NCI-H1092 treated with DMSO at 0.1 percent for 48 hours (cell line): ENCODE measurements at places on chromosomes 2 and 18.

DNA sequence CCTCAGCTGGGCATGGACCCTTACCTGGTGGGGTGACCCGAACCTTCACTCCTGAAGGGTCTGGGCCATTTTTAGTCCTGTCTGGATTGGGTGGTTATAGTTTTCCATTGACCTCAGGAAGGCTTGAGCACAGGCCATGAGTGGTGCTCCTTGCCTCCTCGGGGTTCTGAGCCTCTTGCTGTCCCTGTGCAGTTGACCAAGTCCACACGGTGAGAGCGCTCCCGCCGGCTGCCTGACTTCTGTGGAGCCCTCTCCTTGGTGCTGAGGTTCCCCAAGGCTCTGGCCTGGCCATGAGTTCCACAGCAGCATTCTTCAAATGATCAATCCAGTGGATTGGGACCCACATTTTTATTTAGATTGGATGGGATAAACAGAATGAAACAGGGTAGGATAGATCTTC, 159.5 kb downstream of the SEPTIN10 start:
- DNase-seq: no peak

DNA sequence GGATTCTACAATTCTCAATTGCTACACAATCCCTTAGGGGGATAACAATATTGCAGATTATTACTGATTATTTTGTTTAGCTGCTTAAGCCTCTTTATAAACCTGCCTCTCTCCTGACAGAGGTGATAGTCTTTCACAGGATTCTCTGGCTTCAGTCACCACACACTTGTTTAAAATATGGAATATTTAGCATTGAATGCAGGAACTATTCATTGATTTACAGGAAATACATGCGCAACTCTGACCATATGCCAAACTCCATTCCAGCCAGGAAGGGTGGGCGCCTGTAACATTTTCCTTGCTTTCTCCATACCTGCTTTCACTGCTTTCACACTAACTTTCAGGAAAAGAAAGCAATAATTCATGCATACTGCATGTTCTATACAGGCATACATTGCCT, 44.8 kb upstream of the ARHGAP15 start:
- no peak for DNase-seq

DNA sequence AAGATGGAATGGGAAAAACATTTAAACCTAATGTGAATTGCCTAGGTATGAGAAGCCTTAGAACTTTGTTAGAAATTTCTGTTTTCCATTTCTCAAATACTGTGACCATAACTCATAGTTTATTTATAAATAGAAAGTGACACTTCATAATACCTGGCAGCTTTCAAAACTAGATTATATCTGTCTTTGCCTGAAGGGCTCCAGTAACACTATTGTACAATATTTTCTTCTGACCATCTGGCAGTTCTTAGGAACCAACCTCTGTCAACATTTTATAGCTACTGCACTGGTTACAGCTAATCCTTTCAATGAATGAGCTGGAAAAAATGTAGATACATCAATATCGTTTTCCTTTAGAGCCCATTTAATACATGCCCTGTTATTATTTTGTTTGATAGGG, 237.4 kb downstream of the CAMKMT start:
- no peak for DNase-seq

DNA sequence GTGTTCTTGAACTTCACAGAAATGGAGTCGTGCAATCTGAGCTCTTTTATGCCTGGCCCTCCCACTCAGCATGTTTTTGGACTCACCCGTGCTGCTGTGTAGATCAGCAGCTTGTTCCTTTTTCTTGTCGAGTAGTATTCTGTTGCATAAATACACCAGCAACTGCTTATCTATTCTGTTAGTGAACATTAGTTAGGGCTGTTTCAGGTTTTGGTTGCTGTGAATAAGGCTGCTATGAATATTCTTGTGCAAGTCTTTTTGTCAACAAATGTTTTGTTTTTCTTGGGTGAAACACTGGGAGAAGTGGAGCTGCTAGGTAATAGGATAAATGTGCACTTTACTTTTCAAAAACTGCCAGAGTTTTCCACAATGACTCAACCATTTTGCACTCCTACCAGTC, 15.3 kb upstream of the CIDEA start:
- no peak for DNase-seq

DNA sequence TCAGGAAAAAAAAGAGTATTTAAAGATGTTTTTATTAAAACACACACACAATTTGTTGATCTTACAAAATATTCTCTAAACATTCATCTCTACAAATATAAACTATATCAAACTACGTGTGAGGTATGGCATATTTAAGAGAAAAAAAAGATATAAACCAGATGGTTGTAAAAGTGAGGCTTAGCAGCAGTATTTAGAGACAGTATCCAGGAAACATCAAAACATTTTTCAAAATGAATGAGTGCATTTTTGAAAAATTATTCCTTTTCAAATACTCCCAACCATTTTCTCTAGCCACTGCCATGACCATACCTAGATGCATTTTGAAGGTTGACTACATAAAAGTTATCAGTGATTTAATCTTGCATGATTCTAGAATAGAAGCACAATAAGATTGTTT, 38.2 kb upstream of the RAB27B start:
- no peak for DNase-seq

GRCh38 chr2:39145906-39146421, 25.1 kb upstream of the SOS1 start:
- no peak for DNase-seq

- DNase-seq: no peak
These were observed 181.6 kb downstream of the GULP1 start for GRCh38 chr2:188473306-188473705.

DNA sequence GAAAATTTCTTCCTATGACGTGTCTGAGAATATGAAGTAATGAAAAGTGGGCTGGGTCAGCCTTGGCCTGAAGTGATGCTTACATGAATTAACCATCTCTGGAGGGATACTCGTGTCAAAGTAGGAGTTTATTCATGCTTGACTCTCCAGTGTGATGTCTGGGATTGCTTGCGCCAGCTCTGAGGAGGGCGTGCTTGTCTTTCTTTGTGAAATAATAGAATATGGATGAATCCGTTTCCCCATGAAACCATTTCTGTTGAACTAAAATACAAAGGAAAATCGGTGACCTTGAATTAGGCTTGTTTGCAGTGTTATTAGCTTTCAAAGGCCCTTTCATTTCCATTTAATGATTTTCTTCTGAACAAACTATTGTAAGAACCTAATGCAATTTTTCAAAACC, 77.9 kb downstream of the EML6 start:
- DNase-seq: no peak

DNA sequence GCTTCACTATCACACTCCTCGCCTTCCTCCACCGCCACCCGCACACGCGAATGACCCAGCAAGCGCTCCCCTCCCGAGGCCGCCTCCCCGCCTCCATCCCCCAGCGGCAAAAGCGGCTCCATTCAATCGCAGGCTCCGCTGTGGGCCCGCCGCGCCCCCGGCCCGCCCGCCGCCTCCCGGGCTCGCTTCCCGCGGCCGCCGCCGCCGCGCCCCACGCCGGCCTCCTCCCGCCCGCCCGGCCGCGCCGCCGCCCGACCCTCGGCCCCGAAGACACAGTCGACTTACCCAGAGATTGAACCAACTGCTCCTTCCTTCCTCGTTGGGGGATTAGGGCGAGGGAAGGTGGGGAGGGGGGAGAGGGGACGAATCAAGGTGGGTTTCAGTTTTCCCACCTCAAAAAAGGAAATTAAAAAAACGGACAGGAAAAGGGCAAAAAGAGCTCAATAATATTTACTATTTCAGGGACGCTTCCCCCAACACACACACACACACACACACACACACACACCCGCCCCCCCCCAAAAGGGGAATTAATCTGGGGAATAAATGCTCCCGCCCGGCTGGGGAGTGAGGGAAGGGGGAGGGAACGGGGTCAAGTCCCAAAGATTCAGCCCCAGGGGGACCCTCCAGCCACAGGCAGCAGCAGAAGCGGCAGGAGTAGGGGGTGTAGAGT, 743 bp downstream of the XPO1 start:
- peak; percentile 39 for DNase-seq

DNA sequence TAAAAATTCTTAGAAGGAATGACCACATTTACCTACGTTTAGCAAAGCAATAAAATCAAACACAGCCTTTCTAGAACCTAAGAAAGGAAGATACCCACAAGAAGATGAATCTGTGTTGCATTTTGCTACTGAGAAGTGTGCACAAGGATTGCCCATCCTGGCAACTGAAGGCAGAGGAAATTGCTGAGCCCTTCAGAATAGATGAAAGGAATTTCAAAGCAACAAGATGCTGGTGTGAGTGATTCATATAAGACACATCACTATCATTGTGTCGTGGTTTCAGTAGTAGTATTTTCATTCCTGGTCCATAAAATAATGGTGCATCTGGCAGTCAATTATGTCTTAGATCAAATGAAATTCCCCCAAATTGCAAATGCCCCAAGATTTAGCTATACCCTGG, 48.4 kb upstream of the ANKRD44 start:
- no peak for DNase-seq

DNA sequence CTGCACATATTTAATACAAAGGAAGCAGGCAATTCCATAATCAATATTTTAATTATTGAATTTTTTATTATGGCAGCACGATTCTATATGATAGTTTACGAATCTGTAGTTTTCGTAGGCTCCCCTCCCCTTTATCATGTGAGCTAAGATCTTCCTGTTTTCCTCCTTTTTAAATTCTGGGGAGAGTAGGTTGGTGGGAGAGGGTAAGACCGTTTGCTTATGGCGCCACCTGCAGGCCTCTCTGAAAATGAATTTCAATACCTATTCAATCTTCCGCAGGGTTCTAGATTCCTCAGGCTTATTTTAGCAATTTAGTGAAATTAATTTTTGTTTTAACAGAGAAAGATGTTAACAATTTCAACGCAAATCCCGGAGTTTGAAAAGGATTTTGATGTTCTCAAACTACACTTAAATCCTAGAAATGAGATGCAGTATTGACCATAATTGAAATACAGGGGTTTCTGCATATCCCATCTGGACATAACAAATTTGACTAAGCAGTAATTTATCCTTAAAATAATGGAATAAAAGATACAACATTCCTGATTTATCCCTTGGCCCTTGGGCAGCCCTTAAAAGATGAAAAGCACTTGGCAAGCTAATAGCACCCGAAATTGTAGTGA, 12.8 kb upstream of the GBX2 start:
- peak; percentile 42 for DNase-seq

DNA sequence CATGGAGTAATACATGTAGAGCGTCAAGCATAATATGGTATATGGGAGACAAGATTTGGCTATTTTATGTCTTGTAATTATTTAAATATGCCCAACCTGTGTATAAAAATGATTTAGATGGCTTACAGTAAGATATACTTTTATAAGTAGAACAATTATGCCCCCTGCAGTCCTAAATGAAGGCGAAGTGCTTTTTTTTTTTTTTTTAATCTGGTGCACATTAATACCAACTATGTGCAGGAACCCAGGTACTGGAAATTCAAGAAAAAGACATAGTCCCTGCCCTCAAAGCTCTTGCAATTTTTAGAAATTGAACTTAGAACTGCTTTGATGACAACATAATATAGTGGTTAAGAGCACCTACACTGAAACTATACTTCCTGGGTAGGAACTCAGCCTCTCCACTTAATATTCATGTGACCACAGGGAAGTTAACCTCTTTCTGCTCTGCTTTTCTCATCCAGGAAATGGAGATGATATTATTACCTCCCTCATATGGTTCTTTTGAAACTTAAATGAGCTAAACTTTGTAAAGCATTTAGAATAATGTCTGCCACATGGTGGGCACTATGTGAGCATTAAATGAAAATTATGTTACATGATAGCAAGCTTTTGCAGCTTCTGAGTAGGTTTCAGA, 38.1 kb downstream of the AFTPH start:
- DNase-seq: no peak

- no peak for DNase-seq
These were observed 6.8 kb downstream of the TFPI start for GRCh38 chr2:187547353-187547979.

DNA sequence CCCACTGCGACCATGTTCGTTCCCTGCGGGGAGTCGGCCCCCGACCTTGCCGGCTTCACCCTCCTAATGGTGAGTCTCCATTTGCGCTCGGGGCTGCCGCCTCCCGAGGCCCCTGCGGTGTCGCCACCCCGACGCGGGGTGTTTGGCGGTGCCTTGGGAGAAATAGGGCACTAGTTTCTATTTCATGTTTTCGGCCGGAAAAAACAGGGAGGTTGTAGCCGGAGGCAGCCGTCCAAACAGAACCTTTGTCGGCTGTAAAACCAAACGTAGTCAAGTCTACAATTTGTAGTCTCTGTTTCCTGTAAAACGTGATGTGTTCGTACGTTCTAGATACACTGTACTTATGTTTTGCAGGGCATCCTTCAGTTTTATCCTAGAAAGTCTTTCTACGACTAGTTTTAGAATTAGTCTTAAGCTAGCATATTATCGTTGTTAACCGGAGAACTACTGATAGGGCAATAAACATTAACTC, 290 bp downstream of the PSMG2 start:
- no peak for DNase-seq

GRCh38 chr2:127884436-127884835, 1.3 kb downstream of the AMMECR1L start:
- no peak for DNase-seq

DNA sequence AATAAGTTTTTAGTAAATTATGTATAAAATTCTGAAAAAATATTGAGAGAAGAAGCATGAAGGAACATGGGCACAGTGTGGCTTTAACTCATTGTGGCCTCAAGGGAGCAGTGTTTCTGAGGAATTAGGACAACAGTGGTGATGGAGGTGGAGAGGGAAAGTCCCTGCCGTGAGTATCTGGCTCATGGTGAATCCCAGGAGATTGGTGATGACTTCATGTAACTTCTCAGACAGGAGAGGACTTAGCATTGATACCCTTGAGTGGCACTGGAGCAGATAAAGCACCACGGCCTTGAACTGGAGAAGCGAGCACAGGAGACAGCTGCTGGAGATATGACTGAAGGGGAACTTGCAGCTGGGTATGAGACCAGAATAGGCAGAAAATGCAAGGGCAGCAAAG, 35.0 kb upstream of the LRP1B start:
- DNase-seq: peak; percentile 25

GRCh38 chr2:241412144-241412543, 56.1 kb downstream of the FARP2 start:
- no peak for DNase-seq

- no peak for DNase-seq
These were observed 91.4 kb upstream of the AQP4 start for GRCh38 chr18:26956863-26957262.

- DNase-seq: no peak
These were observed 45.6 kb upstream of the SLC1A4 start for GRCh38 chr2:64943387-64944150.

DNA sequence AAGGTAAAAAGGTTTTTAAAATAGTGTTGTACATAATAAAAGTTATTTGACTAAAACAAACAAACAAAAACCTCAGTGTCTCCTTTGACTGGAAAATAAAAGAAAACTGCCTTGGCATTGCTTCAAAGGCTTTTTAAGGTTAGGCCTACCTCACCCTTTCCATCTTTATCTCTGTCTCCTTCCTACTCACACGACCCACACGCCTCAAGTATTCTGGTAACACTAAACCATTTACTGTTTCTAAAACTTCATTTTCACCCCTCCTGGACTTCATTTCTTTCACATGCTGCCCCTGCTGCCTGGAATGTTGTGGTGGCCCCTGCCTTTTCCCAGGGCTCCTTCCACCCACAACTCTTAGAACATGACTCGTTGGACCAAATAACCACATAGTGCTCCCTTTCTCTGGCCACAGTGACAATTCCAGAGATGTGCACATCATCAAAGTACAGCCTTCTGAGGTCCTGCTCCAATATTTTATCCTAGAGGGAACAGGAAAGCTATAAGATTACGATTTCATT, 54.0 kb downstream of the ERBB4 start:
- no peak for DNase-seq

GRCh38 chr18:75353357-75353756, 74.1 kb downstream of the SMIM21 start:
- no peak for DNase-seq
